ENCODE measurements at places on chromosomes 16 and 17. TPM values are rescaled to one million over a fixed set of nuclear protein-coding genes. Genes with fewer than 3 reads are reported as not detected.

DNA sequence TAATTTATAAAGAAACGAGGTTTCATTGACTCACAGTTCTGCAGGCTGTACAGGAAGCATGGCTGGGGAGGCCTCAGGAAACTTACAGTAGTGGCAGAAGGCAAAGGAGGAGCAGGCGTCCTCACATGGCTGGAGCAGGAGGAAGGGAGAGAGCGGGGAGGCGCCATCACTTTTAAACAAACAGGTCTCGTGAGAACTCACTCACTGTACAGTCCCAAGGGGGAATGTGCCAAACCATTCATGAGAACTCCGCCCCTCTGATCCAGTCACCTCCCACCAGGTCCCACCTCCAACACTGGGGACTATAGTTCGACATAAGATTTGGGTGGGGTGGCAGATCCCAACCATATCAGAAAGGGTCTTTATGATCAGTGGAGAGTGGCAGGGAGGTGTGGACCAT is 392.4 kb upstream of the TNRC6C start:
- DNase-seq: no peak
- no peaks in the 10 kb centered on the region for H3K36me3 ChIP-seq
- peaks cover 49% of the 10 kb centered on the region for H3K27me3 ChIP-seq
- H3K4me1 ChIP-seq: no peaks in the 10 kb centered on the region

Gene MT1M
- 0.26 TPM for total RNA-seq

DNA sequence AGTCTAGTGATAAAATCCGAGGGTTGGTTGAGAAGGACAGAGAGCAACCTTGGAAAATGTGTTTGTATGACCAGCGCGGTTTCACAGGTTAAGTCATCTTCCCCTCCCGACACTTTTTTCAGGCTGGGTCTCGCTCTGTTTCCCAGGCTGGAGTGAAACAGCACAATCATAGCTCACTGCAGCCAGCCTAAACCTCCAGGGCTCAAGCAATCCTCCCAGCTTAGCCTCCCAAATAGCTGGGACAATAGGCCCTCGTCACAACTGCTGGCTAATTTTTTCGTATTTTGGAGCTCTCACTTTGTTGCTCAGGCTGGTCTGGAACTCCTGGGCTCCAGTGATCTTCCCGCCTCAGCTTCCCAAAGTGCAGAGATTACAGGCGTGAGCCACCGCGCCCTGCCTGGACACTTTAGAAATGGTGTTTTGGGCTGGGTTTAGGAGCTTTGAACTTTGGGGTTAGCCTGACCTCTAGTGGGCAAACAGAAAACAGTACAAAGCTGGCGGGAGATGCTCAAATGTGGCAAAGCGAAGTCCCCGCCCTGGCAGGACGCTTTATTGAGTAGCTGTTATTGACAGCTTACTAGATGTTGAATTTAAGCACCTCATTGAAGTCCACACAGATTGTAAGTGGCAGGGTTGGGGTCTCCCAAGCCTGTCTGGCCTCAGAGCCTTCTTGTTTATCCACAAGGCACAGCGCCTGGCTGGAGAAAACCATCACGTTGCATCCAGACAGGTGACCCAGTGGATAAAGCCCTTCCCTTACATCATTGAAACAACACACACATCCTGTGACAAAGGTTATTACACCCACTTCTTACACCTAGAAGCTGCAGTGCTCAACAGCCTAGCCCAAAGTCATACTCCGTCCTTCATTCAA is 34.7 kb upstream of the RBBP6 start:
- peak; percentile 50 for DNase-seq
- no peaks in the 10 kb centered on the region for H3K36me3 ChIP-seq
- peak overlapping the region; percentile 31 for H3K4me3 ChIP-seq

Gene PDIA2
- not detected for total RNA-seq

DNA sequence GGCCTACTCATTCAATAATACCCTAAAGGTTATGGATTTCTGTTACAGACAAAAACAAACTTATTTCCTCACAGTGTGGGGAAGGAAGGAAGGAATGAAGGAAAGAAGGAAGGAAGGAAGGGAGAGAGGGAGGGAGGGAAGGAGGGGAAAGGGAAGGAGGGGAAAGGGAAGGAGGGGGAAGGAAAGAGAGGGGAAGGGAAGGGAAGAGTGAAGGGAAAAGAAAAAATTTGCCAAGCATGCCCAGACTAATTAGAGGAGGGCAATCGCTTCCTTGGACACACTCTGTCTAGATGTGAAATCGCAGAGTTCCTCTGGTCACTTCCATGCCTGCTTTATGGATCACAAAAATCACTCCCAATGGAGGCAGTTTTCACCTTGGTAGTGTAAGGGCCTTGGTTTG is 570.1 kb upstream of the SOX9 start:
- no peak for DNase-seq
- H3K27me3 ChIP-seq: no peaks in the 10 kb centered on the region
- H3K27ac ChIP-seq: no peak overlapping the region
- H3K4me3 ChIP-seq: no peak overlapping the region
- H3K4me1 ChIP-seq: peaks cover 46% of the 10 kb centered on the region
- peaks cover 10% of the 10 kb centered on the region for H3K36me3 ChIP-seq

DNA sequence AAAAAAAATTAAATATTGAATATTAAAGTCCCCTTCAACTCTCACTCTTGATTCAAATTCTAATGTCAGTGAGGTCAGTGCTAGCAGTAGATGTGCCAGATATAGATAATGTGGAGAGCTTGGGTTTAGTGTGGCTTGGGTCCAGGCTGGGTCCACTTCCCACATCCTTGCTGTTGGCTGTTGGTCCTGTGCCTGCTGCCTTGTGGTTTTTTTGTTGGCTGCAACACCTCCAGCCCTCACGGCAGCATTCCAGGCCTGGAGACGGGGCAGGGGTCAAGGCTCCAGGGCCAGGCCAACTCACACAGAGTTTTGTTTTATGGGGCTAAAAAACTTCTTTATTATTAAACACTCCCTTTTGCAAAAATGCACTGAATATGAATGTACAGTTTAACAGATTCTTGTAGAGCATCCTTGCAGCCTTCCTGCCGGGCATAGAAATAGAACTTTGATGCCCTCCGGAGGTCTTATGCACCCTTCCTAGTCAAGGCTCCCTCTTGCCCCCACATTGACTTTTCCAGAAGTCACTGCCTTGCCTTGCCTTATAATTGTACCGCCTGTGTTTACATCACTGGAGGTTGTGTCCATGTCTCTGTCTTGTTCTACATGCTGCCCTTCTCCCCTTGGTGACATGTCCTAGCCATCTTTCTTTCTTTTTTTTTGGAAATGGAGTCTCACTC is 25.5 kb upstream of the MYO15B start:
- H3K27me3 ChIP-seq: peaks cover 16% of the 10 kb centered on the region
- no peak overlapping the region for H3K27ac ChIP-seq
- peak; percentile 13 for DNase-seq

DNA sequence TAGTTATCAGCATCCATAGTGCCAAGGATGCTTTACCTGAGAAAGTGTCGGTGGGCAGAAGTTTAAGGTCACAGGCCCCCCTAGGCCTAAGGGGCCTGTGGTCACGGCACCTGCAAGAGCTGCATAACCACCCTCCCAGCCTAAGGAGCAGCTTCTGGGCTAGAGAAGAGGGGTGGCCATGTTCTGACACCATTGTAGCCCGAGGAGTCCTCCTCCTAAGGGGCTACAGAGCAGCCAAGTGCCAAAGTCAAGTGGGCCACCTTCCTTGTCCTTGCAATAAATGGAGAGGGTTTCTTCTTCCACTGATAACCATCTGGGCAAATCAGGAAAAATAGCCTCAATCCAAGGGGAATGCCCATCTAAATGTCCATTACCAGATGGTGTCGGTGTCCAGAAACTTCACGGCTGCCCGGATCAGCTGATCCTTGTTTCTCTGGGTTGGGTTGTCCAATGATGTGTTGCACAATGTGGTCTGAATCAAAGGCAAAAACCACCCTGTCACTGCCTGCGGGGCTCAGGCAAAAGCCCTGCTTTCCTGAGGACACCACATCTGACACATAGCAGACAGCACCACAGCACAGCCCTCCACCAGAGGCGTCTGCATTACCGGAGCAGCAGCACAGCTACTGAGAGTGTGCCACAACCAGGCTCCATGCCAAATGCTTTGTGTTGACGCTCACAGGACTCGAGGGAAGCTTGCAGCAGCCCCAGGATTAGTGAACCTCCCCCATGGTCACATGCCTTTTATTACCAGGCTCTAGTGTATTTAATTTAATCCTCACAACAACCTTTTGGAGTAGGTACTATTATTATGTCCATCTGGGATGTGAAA is 12.8 kb downstream of the ATPAF2 start:
- peak overlapping the region; percentile 89 for H3K27ac ChIP-seq
- H3K36me3 ChIP-seq: no peaks in the 10 kb centered on the region
- peaks cover 23% of the 10 kb centered on the region for H3K4me1 ChIP-seq
- H3K27me3 ChIP-seq: no peaks in the 10 kb centered on the region
- H3K4me3 ChIP-seq: peak overlapping the region; percentile 28
- peak; percentile 93 for DNase-seq

DNA sequence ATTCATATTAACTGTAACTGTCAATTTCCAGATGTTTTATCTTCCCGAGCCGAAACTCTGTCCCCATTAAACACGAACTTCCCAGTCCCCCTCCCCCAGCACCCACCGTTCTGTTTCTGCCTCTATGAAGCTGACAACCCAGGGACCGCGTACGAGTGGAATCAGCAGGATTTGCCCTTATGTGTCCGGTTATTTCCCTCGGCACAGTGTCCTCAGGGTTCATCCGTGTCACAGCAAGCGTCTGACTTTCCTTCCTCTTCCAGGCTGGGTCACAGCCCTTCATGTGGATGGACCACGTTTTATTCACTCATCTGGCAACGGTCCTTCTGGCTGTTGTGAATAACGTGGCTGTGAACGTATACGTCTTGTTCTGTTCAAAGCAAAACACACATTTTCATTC is 31.3 kb downstream of the METRNL start:
- peak overlapping the region; percentile 96 for H3K27ac ChIP-seq
- no peak for DNase-seq
- peak overlapping the region; percentile 88 for H3K4me3 ChIP-seq
- peaks cover 35% of the 10 kb centered on the region for H3K4me1 ChIP-seq

DNA sequence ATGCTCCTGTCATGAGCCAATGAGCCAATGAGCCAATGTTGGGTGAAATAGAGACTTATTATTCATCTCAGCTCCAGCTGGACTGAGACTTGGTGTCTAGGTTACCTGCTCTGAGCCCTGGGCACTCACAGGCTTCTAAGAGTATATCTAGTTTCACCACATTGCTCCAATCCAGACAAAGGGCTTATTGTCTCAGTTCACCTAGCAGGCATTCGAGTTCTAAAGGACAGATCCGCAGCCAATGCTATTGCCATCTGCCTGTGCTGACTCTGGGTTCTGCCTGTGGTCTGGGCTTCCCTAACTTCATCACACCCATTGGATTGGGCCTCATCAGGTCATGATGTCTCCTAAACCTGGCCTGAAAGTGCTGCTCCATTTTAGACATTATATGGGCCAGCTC is 66.1 kb upstream of the HS3ST4 start:
- H3K4me1 ChIP-seq: no peaks in the 10 kb centered on the region
- H3K36me3 ChIP-seq: no peaks in the 10 kb centered on the region
- no peak overlapping the region for H3K4me3 ChIP-seq

DNA sequence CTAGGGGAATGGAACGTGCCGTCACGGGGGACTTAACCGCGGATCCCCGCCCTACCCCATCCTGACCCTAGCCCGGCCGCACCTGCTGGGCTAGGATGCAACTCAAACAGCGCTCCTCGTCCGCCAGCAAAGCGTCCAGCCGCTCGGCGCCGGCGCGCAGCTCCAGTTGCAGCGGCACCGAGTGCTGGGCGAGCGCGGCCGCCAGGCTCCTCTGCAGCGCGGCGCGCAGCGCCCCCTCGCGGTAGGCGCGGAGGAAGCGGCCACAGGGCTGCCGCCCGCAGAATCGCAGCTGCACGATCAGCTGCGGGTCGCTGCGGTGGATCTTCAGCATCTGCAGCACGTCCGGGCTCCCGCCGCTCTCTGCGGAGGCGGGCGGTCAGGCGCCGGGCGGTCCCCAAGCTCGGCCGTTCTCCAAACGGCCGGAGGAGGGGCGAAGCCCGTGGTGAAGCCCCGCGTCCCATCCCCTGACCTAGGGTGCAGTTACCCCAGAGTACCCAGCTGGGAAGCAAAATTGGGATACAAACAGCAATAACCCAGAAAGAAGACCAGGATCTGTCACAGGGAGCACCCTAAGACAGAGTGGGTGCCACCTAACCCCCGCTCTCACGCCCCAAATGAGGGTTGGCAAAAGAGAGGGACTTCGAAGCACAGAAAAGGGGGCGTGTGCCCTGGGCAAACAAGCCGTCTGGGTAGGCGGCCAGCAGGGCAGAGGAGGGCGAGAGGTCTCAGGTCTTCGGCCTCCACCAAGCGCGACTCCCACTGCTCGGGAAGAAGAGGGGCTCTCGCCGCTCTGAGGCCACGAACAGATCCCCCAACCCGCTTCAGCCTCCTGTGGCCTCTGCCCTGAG is 4.2 kb downstream of the TRADD start:
- no peaks in the 10 kb centered on the region for H3K36me3 ChIP-seq
- H3K4me3 ChIP-seq: no peak overlapping the region
- peaks cover 20% of the 10 kb centered on the region for H3K4me1 ChIP-seq
- peak; percentile 56 for DNase-seq
- H3K27me3 ChIP-seq: peaks cover 12% of the 10 kb centered on the region

- no peaks in the 10 kb centered on the region for H3K36me3 ChIP-seq
- H3K27ac ChIP-seq: no peak overlapping the region
- peaks cover 37% of the 10 kb centered on the region for H3K4me1 ChIP-seq
- H3K4me3 ChIP-seq: peak overlapping the region; percentile 71
Measured at GRCh38 chr17:17782523-17783115, 54.2 kb downstream of the SREBF1 start.

DNA sequence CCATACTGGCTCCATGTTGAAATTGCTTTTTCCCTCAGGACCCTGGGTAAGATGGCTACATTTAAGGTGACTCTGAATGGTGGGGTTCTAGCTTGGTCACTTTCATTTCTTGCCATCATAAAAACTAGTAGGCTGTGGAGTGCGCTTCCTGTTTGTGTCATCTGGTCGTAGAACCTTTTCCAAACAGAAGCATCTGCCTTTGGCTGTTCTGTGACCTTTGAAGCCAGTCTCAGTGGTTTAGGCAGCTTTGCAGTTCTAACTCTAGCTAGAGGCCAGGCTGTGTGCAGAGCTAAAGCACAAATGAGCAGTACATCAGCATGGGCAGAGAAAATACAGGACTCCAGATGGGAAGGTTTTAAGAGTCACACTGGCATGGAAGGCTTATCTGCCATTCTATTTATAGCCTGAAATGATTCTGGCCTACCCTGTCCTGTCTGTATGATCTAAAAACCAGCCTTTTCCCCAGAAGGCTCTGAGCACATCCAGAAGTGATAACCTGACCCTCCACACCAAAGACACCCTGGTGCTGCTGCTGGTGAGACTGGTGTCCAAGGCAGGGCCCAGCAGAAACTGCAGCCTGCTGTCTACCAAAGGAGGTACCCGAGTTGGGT is 8.6 kb downstream of the ESRP2 start:
- peak overlapping the region; percentile 45 for H3K27ac ChIP-seq
- H3K36me3 ChIP-seq: no peaks in the 10 kb centered on the region
- peaks cover 1% of the 10 kb centered on the region for H3K27me3 ChIP-seq
- H3K4me3 ChIP-seq: no peak overlapping the region
- H3K4me1 ChIP-seq: peaks cover 19% of the 10 kb centered on the region

Gene KRT39
- not detected for total RNA-seq

GRCh38 chr17:4740584-4740983 is 856 bp upstream of the CXCL16 start:
- peak overlapping the region; percentile 74 for H3K4me3 ChIP-seq
- peaks cover 15% of the 10 kb centered on the region for H3K4me1 ChIP-seq
- H3K36me3 ChIP-seq: no peaks in the 10 kb centered on the region
- no peak for DNase-seq
- no peak overlapping the region for H3K27ac ChIP-seq

Measured in HFFc6 (cell line).